ENCODE measurements at places on chromosomes 7 and 10.
A peak's percentile ranks its signal among the peaks of the same experiment; 100 is the strongest.

GRCh38 chr7:121924269-121925186 lies 51.6 kb downstream of the PTPRZ1 start:
- no peak for DNase-seq

GRCh38 chr7:8044761-8045430 lies 76.3 kb downstream of the GLCCI1 start:
- DNase-seq, result no peak

GRCh38 chr10:132468651-132469050 lies 68.9 kb upstream of the INPP5A start:
- no peak for DNase-seq

DNA sequence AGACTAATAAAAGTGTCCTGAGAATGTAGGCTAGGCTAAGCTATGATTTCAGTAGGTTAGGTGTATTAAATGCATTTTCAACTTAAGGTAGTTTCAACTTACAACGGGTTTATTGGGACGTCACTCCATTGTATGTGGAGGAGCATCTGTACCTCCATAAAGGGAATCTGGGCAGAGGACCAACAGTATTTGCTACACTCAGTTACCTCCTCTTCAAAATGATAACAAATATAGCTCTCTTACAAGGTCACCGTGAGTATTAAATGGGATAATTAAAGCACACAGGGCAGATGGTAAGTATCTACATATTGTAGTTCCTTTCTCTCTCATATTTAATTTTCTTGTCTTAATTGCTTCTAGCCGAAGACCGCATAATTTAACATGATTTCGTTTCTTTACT lies 59.0 kb upstream of the FGL2 start:
- no peak for DNase-seq

DNA sequence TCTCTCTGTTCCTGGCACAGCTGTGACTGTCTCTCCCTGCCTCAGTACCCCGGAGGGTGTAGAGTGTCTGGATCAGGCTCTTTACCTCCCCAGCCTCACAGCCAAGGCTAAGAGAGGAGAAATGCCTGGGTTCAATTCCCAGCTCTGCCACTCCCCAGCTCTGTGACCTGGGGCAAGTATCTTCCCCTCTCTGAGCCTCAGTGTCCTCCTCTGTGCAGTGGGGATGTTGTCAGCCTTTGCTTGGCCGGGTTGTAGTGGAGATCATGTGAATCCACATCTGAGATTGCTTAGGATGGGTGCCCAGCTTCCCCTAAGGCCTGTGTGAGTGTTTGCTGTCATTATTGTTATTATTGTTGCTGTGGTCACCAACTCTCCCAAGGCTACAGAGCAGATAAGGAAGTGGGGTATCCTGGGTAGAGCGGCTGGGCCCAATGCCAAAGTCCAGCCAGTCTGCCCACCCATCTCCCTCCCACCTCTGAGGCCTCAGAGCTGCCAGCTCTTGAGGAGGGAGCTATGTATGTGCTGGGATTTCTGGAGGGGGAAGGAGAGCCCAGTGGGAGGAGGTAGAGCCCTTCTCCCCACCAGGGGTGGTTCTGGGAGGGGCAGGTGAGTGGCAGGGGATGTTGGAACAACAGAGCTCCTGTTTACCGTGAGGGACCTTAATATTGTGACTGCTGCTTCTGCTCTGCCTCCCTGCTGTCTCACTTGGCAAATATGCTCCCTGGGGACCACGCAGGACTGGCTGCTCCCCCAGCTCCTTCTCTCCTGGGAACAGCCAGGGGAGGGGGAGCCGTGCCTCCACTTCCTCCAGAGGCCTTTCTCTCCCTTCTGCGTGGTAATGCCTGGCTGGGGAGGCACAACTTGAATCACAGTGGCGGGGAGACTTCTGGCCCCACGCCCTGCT lies 170.5 kb downstream of the RPS24 start:
- DNase-seq, result no peak

DNA sequence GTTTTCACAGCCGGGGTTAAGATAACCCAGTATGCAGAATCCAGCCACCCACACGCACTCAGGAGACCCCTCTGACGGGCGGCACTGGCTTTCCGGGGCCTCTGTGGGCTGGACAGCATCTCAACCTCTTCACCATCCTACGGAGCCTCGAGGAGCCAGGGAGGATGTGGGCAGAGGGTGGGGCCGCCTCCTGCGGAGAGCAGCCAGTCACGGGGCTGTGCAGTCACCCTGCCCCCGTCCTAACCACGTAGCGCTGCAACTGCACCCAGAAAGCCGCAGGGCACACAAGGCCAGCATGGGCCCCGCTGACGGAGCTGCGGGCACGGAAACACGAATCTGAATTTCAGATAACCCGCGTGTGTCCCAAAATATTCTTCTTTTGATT lies 270.3 kb downstream of the ELFN1 start:
- DNase-seq, result peak; percentile 35
